ENCODE measurements at places on chromosomes 6 and 20. TPM values are rescaled to one million over a fixed set of nuclear protein-coding genes. Genes with fewer than 3 reads are reported as not detected.

GRCh38 chr6:51528556-51528955 is 558.9 kb downstream of the PKHD1 start:
- peaks cover 8% of the 10 kb centered on the region for H3K4me1 ChIP-seq
- DNase-seq, result no peak
- H3K27ac ChIP-seq, result no peak overlapping the region
- H3K36me3 ChIP-seq, result no peaks in the 10 kb centered on the region

- no peak for DNase-seq
- H3K4me1 ChIP-seq, result no peaks in the 10 kb centered on the region
- H3K4me3 ChIP-seq, result no peak overlapping the region
Measured at GRCh38 chr20:54156981-54157835, 16.6 kb downstream of the CYP24A1 start.

- no peaks in the 10 kb centered on the region for H3K27me3 ChIP-seq
- no peaks in the 10 kb centered on the region for H3K36me3 ChIP-seq
- DNase-seq, result no peak
- H3K4me1 ChIP-seq, result peaks cover 9% of the 10 kb centered on the region
- H3K27ac ChIP-seq, result no peak overlapping the region
Measured at GRCh38 chr20:13276945-13277541, 56.0 kb downstream of the ISM1 start.

GRCh38 chr6:42366011-42366705 is 85.6 kb downstream of the TRERF1 start:
- peaks cover 16% of the 10 kb centered on the region for H3K4me1 ChIP-seq
- H3K36me3 ChIP-seq, result peaks cover 11% of the 10 kb centered on the region
- DNase-seq, result no peak
- H3K4me3 ChIP-seq, result no peak overlapping the region
- H3K27me3 ChIP-seq, result no peaks in the 10 kb centered on the region

GRCh38 chr20:48697845-48698491 is 129.8 kb downstream of the PREX1 start:
- H3K4me3 ChIP-seq, result no peak overlapping the region
- no peaks in the 10 kb centered on the region for H3K36me3 ChIP-seq
- peak overlapping the region; percentile 74 for H3K27ac ChIP-seq
- no peaks in the 10 kb centered on the region for H3K27me3 ChIP-seq
- peaks cover 17% of the 10 kb centered on the region for H3K4me1 ChIP-seq

DNA sequence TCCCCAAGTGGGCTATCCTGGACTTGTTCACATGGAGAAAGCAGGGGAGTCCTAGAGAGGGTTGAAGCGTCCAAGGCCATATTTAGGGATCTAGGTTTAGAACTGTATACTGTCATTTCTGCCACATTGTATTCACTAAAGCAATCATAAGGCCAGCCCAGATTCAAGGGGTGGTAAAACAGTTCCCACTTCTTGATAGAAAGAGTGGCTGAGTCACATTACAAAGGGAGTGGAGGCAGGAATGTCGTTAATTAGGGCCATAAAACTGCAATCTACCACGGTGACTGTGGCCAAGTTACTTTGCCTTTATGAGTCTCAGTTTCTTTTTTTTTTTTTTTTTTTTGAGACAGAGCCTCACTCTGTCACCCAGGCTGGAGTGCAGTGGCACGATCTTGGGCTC is 7.4 kb upstream of the UBR2 start:
- no peaks in the 10 kb centered on the region for H3K4me1 ChIP-seq
- H3K36me3 ChIP-seq, result no peaks in the 10 kb centered on the region
- no peak overlapping the region for H3K4me3 ChIP-seq
- no peak for DNase-seq

- H3K4me3 ChIP-seq, result peak overlapping the region; percentile 10
- peak overlapping the region; percentile 72 for H3K27ac ChIP-seq
- H3K36me3 ChIP-seq, result no peaks in the 10 kb centered on the region
- DNase-seq, result no peak
Measured at GRCh38 chr6:8278562-8278961, 156.8 kb downstream of the SLC35B3 start.

GRCh38 chr20:58553841-58554240 is 38.6 kb upstream of the APCDD1L start:
- DNase-seq, result peak; percentile 59
- peaks cover 12% of the 10 kb centered on the region for H3K27me3 ChIP-seq
- peak overlapping the region; percentile 39 for H3K27ac ChIP-seq
- no peaks in the 10 kb centered on the region for H3K36me3 ChIP-seq

DNA sequence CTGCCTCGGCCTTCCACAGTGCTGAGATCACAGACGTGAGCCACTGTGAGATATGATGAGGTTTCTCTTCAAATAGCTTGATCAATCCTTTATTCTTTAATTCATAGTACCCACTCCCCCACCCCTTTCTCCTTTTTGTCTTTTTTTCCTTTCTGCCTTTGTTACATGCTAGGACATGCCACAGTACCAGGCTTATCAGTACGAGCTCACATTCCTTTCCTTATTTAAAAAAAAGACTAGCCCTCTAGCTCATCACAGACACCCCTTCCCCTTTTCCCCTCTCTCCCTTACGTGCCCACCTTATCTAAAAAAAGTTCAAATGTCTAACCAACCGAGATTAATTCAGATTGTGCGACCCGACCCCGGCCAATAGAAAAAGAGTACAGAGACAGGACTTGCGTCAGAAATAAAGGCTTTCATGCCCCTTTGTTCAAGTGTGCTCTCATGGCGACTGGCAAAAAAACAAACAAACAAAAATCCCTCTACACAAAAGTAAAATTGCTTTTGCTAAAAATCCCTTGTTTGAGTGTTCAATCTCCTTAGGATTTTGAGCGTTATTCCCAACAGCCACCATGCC is 49.2 kb downstream of the MRAP2 start:
- no peak for DNase-seq
- H3K27ac ChIP-seq, result peak overlapping the region; percentile 94
- H3K27me3 ChIP-seq, result no peaks in the 10 kb centered on the region
- peaks cover 1% of the 10 kb centered on the region for H3K36me3 ChIP-seq
- peaks cover 27% of the 10 kb centered on the region for H3K4me1 ChIP-seq
- peak overlapping the region; percentile 11 for H3K4me3 ChIP-seq

GRCh38 chr6:86937219-86938079 is at the start of gene HTR1E:
Gene HTR1E, plus strand, starts transcription at chr6:86937528. Its CDS starts 77,807 bp downstream, at chr6:87015335.
- H3K36me3 ChIP-seq, result no peaks in the 10 kb centered on the region
- H3K4me3 ChIP-seq, result peak within 1 kb of the TSS; percentile 81
- H3K27me3 ChIP-seq, result peaks cover 30% of the 10 kb centered on the region

GRCh38 chr6:31114970-31115849 is 610 bp downstream of the PSORS1C1 start:
- H3K36me3 ChIP-seq, result no peaks in the 10 kb centered on the region
- no peak overlapping the region for H3K4me3 ChIP-seq
- DNase-seq, result no peak
- peaks cover 41% of the 10 kb centered on the region for H3K27me3 ChIP-seq
- no peak overlapping the region for H3K27ac ChIP-seq

DNA sequence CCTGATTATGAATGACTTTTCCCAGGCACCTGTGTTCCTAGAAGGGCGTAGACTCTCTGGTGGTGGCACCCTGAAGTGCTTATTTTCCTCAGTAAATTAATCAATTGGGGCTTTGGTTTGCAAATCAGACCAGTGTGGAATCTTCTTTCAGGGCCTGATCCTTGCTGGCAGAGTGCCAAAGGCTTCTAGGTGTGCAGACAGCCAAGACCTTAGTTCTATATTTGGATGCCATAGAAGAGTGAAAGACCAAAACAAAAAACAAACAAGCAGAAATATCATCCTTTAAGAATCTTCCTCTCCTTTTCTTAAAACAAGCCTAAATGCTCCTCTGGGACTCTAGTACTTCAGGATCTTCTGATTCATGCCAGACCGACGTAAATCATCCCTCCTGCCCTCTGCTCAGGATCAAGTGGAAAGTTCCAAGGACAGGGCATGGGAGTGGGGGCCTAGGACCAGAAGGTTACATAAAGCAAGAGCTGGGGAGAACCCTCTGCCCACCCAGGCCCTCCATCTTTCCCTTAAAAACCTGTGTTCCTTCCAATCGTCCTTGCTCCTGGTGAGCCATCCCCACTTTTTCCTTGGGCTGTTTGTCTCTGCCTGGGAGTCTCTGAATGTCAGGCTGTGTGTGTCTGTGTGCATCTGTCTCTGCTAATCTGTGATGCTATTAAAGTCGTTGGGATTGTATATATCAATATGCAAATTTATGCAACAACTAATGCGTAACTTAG is 70.5 kb upstream of the MYLIP start:
- H3K27me3 ChIP-seq, result no peaks in the 10 kb centered on the region
- no peak overlapping the region for H3K4me3 ChIP-seq
- H3K36me3 ChIP-seq, result no peaks in the 10 kb centered on the region
- peaks cover 13% of the 10 kb centered on the region for H3K4me1 ChIP-seq
- no peak for DNase-seq
- H3K27ac ChIP-seq, result no peak overlapping the region

- no peak for DNase-seq
- no peaks in the 10 kb centered on the region for H3K27me3 ChIP-seq
- H3K36me3 ChIP-seq, result no peaks in the 10 kb centered on the region
- peaks cover 4% of the 10 kb centered on the region for H3K4me1 ChIP-seq
- peak overlapping the region; percentile 22 for H3K27ac ChIP-seq
- H3K4me3 ChIP-seq, result no peak overlapping the region
Measured at GRCh38 chr6:20978151-20978614, 443.9 kb downstream of the CDKAL1 start.

DNA sequence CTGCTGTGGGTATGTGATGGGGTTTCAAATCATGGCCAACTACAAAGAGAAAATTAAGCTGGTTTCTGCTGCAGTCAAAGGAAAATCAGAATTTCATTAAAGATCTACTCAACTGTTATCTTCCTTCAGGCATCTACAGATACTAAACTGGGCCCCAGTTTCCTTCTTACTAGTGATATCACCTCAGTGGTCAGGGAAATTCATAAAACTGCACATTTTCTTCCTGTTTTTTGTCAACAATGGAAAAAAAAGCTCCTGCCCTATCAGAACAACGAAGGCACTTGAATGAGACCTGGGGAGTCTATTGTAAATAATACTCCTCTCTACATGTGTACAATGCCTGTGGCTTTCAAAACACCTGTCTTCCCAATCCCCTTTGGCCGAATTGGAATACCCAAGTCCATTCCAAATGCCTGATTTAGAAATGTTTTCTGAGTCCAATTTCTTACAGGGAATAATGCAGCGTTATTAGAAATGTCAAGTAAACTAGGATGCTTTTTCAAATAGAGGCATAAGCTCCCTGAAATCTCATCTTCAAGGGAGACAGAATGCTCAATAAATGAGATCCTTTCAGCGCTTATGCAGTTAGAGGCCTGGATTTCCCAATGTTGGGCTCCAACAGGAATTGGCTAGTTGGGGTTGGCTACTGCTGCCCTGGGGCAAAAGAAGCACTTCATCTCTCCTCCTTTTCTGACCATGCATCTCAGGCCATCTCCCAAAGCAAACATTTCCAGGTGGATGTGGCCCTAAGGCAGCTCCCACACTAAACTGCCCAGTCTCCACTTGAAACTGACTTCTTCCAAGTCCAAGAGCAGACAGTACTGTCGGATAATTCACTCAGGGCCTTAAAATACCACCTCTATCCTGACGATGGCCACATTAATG is 143.3 kb downstream of the NFATC2 start:
- no peaks in the 10 kb centered on the region for H3K36me3 ChIP-seq
- H3K27me3 ChIP-seq, result no peaks in the 10 kb centered on the region
- DNase-seq, result no peak
- no peak overlapping the region for H3K4me3 ChIP-seq
- peaks cover 12% of the 10 kb centered on the region for H3K4me1 ChIP-seq

GRCh38 chr6:134623401-134623800 is 305.5 kb upstream of the SGK1 start:
- no peaks in the 10 kb centered on the region for H3K4me1 ChIP-seq
- H3K27me3 ChIP-seq, result peaks cover 1% of the 10 kb centered on the region
- no peak overlapping the region for H3K27ac ChIP-seq
- no peak overlapping the region for H3K4me3 ChIP-seq

GRCh38 chr20:35934050-35934449 is 20.3 kb downstream of the SCAND1 start:
- no peak overlapping the region for H3K27ac ChIP-seq
- H3K36me3 ChIP-seq, result peaks cover 27% of the 10 kb centered on the region
- H3K27me3 ChIP-seq, result no peaks in the 10 kb centered on the region
- no peaks in the 10 kb centered on the region for H3K4me1 ChIP-seq

- DNase-seq, result no peak
- H3K27ac ChIP-seq, result no peak overlapping the region
- no peak overlapping the region for H3K4me3 ChIP-seq
- peaks cover 23% of the 10 kb centered on the region for H3K4me1 ChIP-seq
Measured at GRCh38 chr6:167514524-167514923, 189.6 kb downstream of the TTLL2 start.

DNA sequence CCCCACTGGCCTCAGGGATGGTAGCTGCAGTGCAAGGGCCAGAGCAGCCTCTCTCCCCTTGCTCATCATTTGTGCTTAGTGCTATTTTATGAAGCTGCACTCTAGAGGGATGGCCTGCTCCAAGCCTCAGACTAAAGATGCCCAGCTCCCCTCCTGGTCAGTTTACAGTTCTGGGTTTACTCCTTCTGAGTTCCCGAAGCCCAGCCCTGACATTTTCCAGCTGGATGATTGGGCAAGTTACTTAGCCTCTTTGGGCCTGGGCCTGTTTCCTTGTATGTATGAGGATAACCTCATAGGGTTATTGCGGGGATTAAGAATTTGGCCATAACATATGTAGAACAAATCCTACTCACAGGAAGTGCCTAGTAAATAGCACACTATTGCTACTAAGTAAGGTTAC is 31.8 kb upstream of the EMILIN3 start:
- H3K27me3 ChIP-seq, result no peaks in the 10 kb centered on the region
- H3K27ac ChIP-seq, result no peak overlapping the region
- no peak for DNase-seq
- H3K36me3 ChIP-seq, result peaks cover 11% of the 10 kb centered on the region
- H3K4me3 ChIP-seq, result no peak overlapping the region

DNA sequence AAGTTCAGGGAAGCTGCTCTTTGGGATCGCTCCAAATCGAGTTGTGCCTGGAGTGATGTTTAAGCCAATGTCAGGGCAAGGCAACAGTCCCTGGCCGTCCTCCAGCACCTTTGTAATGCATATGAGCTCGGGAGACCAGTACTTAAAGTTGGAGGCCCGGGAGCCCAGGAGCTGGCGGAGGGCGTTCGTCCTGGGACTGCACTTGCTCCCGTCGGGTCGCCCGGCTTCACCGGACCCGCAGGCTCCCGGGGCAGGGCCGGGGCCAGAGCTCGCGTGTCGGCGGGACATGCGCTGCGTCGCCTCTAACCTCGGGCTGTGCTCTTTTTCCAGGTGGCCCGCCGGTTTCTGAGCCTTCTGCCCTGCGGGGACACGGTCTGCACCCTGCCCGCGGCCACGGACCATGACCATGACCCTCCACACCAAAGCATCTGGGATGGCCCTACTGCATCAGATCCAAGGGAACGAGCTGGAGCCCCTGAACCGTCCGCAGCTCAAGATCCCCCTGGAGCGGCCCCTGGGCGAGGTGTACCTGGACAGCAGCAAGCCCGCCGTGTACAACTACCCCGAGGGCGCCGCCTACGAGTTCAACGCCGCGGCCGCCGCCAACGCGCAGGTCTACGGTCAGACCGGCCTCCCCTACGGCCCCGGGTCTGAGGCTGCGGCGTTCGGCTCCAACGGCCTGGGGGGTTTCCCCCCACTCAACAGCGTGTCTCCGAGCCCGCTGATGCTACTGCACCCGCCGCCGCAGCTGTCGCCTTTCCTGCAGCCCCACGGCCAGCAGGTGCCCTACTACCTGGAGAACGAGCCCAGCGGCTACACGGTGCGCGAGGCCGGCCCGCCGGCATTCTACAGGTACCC is at the start of gene ESR1:
Gene ESR1, plus strand, starts transcription at position 170 of the 858 bp plus-strand sequence. Its CDS starts 231 bp downstream, at position 401.
- no peak within 1 kb of the TSS for H3K27ac ChIP-seq
- no peaks in the 10 kb centered on the region for H3K36me3 ChIP-seq
- H3K4me1 ChIP-seq, result peaks cover 13% of the 10 kb centered on the region

RRAGD gene
- total RNA-seq, result 5.6 TPM

BAK1 gene
- total RNA-seq, result 14.0 TPM

BNIP5 gene
- total RNA-seq, result not detected

SNPH gene
- total RNA-seq, result 3.0 TPM

NHLRC1 gene
- total RNA-seq, result 1.2 TPM

CNR1 gene
- total RNA-seq, result 6.3 TPM

CPNE5 gene
- total RNA-seq, result 1.7 TPM

MCHR2 gene
- total RNA-seq, result not detected

DPPA5 gene
- total RNA-seq, result not detected
